Stimulated activated CD4-positive, alpha-beta T cell treated with anti-CD3 and anti-CD28 coated beads, TNF-alpha, amount 100 ng/mL, for 48 hours (primary cell): ENCODE measurements at places on chromosomes 6 and 20.

GRCh38 chr6:155646443-155646842 lies 190.8 kb upstream of the NOX3 start:
- DNase-seq = no peak

DNA sequence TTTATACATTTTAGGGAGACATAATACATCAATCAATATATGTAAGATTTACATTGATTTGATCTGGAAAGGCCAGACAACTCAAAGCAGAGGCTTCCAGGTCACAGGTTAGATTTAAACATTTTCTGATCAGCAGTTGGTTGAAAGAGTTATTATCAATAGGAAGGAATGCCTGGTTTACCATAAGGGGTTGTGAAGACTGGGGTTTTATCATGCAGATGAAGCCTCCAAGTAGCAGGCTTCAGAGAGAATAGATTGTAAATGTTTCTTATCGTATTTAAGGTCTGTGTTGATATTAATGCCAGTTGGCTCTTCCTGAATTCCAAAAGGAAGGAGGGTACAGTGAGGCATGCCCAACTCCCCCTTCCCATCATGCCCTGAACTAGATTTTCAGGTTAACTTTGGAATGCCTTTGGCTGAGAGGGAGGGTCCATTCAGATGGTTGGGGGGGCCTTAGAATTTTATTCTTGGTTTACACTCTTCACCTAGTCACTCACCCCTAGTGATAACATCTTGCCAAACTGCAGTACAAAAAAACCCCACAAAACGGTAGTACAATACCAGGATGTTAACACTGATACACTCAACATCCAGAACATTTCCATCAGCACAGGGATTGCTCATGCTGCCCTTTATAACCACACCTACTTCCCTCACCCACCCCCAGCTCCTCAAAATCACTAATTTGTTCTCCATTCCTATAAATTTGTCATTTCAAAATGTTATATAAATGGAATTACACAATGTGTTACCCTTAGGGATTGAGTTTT lies 259.6 kb upstream of the PLN start:
- no peak for DNase-seq

GRCh38 chr6:99614430-99615186 lies 8.0 kb downstream of the PRDM13 start:
- no peak for DNase-seq

- DNase-seq = no peak
Measured at GRCh38 chr6:149852881-149853280, 11.3 kb downstream of the LRP11 start.

DNA sequence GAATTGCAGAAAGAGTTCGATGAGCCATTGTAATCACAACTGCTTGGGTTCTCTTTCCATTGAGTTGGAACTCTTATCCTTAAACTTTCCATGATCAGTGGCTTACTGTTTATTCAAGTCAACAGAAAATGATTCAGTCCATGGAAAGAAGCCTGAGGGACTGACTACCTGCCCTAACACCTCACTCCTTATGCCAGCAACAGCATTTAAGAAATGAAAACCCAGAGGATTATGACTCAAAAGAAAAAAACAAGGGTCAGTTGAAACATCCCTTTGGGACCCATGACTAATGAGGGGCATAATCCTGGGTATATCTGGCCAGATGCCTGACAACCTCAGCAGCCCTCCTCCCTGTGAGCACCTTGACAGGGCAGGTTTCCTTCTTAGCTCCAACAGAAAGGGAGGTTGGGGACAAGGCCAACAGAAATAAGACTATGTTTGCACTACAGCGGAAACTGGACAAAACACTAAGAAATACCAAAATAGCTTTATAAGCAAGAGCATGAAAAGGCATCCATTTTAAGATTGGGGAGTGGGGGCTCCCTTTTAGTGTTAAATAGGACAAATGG lies 106.7 kb downstream of the MAP3K5 start:
- DNase-seq = no peak

GRCh38 chr20:41223112-41223511 lies 85.8 kb downstream of the PLCG1 start:
- DNase-seq = no peak

- DNase-seq = no peak
Measured at GRCh38 chr20:36728986-36729385, 16.9 kb downstream of the NDRG3 start.

- DNase-seq = no peak
Measured at GRCh38 chr6:151021896-151022295, 156.4 kb downstream of the MTHFD1L start.

DNA sequence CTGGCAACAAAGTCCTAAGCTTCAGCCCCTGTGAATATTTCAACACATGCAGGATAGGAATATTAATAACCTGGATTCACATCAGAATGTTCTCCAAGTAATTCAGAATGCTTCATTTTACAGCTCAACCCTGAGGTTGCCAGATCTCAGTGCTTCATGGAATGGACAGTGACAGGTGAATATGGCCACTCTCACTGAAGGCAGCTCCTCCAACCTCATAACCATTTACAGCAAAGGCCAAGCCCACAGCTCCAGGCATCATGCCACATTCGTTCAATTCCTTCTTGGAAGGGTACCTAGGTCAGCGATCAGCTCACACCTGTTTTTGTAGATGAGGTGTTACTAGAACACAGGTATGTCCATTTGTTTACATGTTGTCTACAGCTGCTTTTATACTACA lies 17.1 kb downstream of the CLIC5 start:
- no peak for DNase-seq

GRCh38 chr6:164870164-164870563 lies 439.2 kb downstream of the C6orf118 start:
- no peak for DNase-seq

DNA sequence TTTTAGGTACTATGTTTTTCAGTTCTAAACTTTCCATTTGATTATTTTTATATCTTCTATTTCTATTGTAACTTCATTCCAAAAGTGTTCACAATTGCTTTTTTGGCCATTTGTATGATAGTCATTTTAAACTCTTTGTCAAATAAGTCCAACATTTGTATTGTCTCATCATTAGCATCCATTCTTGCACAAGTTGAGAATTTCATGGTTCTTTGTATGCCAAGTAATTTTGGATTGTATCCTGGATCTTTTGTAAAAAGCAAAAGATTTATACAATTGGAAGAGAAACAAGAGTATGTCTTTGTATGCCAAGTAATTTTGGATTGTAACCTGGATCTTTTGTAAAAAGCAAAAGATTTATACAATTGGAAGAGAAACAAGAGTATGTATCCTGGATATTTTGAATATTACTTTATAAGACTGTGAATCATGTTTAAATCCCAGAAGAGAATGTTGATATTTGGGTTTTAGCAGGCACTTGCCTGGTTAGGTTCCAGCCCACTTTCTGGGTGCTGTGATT lies 36.9 kb upstream of the NT5E start:
- no peak for DNase-seq

- DNase-seq = no peak
Measured at GRCh38 chr6:52340603-52340880, 21.4 kb upstream of the PAQR8 start.

DNA sequence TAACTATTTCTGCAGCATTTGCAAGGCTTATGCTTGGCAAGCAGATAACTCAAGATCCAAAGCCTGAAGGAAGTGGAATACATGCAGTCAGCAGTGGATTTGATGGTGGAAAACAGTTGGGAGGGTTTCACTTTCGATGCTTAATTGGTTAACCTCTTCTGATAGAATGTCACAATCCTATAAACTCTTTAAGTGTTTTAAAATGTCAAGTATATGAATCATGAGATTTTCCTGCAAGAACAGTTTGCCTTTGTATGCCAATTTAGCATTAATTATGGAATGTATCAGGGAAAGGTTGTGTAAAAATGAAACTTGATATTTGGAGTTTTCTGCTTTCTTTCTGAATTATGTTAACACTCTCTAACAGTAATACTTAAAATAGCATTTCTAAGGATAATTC lies 36.6 kb downstream of the NKX2-4 start:
- no peak for DNase-seq

DNA sequence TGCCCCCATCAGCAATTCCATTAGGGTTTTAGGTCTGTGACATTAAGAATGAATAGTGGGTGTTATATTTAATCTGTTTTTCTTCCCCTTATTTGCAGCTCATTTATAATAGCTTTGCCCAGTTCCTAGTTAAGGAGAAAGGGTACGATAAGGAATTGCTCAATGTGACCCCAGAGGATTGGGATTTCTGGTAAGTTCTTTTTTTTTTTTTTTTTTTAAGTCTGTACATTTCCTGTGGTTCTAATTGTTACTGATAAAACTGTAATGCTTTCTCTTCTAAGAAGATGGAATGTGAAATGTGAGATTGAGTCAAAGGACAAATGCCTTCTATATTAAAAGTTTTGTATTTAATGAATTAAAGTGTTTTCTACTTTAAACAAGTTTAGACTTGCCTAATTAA lies 5.5 kb downstream of the NT5DC1 start:
- no peak for DNase-seq

DNA sequence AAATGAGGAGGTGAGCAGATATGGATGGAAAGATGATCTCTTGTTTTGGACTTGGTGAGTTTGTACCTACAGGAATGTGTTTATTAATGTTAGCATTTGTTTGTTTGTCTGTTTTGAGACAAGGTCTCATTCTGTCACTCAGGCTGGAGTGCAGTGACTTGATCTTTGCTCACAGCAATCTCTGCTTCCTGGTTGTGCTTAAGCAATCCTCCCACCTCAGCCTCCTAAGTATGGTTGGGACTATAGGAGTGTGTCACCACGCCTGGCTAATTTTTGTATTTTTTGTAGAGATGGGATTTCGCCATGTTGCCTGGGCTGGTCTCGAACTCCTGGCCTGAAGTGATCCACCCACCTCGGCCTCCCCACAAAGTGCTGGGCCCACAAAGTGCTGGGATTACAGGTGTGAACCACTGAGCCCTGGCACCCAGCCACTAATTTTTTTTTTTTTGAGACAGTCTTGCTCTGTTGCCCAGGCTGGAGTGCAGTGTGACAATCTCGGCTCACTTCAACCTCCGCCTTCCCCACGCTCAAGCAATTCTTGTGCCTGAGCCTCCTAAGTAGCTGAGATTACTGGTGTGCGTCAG lies 7.1 kb downstream of the CASP8AP2 start:
- DNase-seq = no peak

- no peak for DNase-seq
Measured at GRCh38 chr6:162963861-162964260, 236.1 kb downstream of the PACRG start.

GRCh38 chr6:39917329-39917728 lies 16.9 kb downstream of the MOCS1 start:
- no peak for DNase-seq

DNA sequence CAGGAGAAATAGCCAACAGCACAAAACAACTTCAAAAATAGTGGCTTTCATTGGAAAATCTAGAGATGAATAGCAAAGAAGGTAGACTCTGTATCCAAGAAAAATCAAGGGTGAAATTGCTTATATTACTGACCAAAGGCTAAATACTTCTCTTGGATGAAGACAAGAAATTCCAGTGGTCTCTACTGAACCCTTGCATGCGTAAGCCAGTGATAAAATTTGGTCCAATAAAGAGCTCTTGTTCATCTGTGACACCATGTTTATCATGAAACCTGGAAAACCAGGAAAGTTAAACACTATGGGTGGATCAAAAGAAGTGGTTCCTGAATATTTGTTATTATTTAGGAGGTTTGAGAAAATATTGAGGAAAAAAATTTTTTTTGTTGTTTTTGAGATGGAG lies 25.6 kb upstream of the SASH1 start:
- no peak for DNase-seq

GRCh38 chr6:160030103-160030502 lies 61.2 kb downstream of the IGF2R start:
- no peak for DNase-seq

DNA sequence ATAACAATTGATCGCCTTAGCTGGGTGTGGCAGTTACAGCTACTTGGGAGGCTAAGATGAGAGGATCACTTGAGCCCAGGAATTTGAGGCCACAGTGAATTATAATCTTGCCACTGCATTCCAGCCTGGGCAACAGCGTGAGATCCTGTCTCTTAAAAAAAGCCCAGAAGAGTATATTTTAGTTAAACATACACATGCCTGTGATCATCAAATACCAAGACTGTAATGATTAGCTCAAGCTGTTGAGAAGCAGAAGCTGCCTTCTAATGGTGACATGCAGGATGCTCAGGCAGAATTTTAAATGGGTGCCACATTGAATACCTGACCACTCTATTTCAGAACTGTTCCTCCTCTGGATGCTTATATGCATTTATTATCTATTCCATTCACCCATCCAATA lies 8.9 kb upstream of the TMEM14A start:
- no peak for DNase-seq

- no peak for DNase-seq
Measured at GRCh38 chr6:42124223-42124836, 18.1 kb downstream of the C6orf132 start.

DNA sequence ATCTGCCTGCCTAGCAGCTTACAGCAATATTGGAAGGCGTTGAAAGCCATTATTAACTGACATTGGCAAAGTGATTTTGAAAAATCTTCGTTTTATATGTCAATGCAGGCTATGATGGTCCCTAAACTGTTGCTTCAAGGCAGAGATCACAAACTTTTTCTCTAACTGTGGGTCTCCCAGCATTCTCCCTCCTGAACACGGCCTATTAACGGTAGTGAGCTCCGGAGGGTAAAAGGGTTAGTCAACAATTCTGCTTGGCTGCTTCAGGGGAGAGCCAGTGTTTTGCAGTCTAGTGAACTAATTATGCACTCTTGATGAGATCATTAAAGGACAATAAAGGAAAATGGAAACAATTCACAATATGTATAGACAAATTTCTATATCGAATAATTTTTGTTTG lies 261.8 kb upstream of the QKI start:
- no peak for DNase-seq

- DNase-seq = no peak
Measured at GRCh38 chr20:36369739-36370138, 63.6 kb downstream of the DLGAP4 start.

- no peak for DNase-seq
Measured at GRCh38 chr20:11080781-11081377, 407.1 kb upstream of the JAG1 start.

DNA sequence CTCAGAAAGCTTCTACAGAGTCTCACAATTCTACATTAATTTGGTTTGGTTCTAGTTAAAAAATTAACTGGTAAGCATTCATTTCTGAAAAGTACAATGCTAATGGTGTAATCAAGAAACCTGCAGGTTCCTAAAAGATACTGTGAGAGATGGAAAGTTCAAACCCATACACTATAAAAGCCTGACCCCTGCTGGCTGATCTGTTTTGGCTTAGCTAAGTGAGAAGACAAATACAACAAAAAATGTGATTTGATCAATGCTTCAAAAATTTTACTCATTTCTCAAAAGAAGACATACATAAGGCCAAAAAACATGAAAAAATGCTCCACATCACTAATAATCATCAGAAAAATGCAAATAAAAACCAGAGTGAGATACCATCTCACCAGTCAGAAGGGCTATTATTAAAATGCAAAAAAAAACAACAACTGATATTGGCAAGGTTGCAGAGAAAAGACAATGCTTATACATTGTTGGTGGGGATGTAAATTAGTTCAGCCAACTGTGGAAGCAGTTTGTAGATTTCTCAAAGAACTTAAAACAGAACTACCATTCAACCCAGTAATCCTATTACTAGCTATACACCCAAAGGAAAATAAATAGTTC lies 102.8 kb downstream of the MOXD1 start:
- DNase-seq = no peak
